ENCODE measurements at places on chromosomes 1 and 21. TPM values are rescaled to one million over a fixed set of nuclear protein-coding genes. Genes with fewer than 3 reads are reported as not detected.

The CNIH3 gene
- 11.3 TPM for total RNA-seq

The SLC2A5 gene
- total RNA-seq = 2.2 TPM

The ATAD3B gene
- 17.3 TPM for total RNA-seq

The CD34 gene
- total RNA-seq = 0.43 TPM

The C8A gene
- total RNA-seq = not detected

The PALMD gene
- 6.8 TPM for total RNA-seq

The SFN gene
- total RNA-seq = 0.32 TPM
